Stimulated activated naive CD4-positive, alpha-beta T cell (primary cell): ENCODE measurements at places on chromosomes 7 and 10.

DNA sequence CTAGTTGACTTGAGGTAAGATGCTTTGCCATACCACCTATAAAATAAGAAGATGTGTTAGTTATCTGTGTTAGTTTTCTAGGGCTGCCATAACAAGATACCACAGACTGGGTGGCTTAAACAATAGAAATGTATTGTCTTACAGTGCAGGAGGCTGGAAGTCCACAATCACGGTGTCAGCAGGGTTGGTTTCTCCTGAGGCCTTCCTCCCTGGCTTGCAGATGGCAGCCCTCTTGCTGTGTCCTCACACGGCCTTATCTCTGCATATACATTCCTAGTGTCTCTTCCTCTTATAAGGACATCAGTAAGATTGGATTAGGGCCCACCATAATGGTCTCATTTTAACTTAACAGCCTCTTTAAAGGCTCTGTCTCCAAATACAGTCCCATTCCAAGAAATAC is 192.1 kb downstream of the GATA3 start:
- no peak for DNase-seq

DNA sequence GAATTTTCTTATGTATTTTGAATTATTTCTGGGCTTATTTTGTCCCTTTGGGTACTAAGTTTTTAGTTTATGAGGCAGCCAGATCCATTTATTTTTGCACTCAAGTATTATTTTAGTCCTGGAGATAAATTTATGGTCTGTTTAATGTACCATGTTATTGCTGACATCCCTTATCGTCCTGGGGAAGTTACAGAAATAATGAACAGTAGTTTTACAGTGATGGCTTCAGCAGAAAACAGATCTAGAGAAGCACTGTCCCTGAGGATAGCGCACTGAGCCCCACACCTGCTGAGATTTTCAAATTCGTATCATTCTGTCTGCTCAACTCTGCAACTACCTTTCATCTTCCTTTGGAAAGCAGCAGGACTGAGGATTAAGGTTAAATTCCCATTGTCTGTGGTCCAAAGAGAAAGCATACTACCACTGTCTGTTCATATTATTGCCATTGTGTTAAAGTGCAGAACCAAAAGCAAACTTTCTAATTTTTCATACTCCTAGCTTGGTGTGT is 168.3 kb downstream of the SNX13 start:
- DNase-seq, result no peak

DNA sequence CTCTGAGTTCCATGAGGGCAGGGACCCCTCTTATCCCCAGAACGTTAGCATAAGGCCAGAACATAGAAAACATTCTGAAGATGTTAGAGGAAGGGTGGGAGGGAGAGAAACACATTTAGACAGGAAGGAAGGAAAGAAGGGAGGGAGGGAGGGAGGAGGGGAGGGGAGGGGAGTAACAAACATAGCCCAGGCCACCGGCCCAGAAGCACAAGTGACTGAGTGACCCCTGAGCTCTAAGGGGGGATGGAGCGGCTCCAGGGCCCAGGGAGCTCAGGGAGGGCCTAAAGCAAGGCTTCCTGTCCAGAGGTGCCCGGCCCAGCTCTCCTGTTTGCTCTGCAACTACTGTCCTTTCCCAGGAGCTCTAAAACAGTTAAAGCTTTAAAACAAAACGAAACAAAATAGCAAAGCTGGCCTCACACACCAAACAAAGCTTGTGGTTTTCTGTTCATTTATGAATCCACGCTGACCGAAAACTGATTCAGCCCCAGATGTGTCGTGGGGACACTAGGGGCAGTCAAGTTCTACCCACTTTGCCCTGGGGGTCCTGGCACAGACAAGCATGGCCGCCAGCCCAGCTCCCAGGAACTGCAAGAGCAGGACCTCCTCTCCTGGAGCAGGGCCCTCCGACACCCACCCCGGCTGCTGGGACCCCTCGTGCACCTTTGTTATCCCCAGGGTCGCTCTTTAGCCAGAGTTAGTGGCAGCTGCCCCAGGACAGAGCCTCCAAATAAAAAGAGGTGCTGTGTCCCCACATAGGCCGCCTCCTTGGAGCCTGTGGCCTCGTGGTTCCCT is 496.2 kb upstream of the FOXK1 start:
- DNase-seq, result no peak

DNA sequence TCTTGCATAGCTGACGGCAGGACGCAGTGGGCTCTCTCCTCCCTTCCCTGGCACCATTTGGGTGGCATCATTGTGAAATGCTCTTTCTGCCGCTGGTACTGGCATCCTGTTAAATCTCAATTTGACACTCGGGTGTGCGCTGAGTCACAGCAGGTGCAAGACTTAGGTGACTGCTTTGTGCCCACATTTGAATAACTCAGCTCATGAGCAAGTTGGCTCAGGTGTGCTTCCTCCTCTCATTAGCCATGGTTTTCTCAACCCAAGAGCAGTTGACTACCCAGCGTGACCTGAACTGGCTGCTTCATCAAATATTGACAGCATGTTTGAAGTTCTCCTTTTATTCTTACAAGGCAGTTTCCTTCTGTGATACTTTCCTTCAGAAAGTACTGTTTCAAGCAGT is 24.6 kb upstream of the NFE2L3 start:
- no peak for DNase-seq

DNA sequence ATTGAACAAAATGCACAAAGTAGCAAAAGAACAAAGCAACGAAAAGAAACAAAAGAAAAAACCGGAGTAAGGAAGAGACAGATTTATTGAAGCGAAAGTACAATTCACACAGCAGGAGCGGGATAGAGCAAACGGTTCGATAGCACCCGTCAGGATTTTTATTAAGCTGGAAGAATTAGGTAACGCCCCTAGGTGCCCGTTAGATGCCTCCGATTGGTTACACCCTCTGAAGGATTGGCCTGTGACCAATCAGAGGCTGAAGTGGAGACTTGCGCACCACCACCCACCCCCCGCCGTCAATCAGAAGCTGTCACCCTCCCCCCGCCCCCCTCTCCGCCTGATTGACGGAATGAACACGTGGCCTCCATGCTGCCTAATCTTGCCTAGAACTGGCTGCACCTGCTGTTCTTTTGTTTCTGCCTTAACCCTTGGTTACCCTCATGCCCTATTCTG is 16.8 kb downstream of the OCM2 start:
- DNase-seq, result no peak

DNA sequence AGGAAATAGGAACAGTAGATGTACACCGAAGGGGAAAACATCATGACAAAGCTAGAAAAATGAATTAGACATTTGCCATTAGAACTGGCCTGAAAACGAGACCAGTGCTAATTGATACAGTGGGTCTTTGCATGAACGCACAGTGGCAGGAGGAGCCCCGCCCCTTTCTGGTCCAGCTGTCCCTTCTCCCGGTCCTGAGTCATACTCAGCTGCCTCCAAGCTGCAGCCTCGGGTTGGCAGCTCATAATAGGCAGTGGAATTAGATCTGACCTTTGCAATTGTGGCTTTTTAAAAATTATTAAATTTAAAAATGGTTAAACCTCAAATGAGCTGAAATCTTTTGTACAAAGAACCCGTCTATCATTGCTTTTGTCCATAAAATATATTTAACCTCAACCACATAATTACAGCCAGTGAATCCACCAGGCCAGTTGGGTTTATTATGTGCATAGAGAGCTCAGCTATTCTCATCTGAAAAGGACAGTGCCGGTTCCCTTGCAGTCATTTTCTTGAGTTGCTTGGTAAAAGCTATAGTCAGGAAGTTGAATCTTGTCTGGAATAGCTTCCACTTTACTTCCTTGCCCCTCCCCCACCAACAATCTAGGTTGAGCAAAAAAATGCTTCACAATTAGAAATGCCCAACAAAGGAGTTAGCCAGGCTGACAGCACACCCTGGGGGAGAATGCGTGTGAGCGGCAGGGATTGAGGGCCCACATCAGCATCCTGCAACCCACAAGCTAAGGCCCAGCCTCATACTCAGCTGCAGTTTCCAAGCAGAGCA is 147.1 kb downstream of the BUB3 start:
- DNase-seq, result no peak

DNA sequence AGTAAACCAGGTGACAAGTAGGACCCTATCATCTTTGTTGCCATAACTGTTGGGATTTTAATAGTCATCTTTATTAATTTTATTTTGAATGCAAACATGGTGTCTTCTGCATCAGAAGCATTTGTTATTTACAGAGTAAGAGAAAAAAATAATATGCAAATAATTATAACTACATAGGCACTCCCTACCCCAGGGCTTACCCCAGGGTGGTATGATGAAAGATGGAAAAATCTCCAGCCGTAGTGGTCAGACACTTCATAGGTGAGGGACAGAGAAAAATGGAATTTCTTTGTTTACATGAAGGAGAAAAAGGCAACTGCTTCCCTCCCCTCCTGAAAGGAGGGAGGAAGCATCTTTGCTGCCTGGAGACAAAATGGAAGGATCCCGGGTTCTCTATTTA is 29.7 kb downstream of the STOX1 start:
- no peak for DNase-seq

- DNase-seq, result no peak
Observed at GRCh38 chr10:124602646-124603365, 141.2 kb downstream of the LHPP start.

- no peak for DNase-seq
Observed at GRCh38 chr10:129386415-129387257, 80.4 kb upstream of the MGMT start.

DNA sequence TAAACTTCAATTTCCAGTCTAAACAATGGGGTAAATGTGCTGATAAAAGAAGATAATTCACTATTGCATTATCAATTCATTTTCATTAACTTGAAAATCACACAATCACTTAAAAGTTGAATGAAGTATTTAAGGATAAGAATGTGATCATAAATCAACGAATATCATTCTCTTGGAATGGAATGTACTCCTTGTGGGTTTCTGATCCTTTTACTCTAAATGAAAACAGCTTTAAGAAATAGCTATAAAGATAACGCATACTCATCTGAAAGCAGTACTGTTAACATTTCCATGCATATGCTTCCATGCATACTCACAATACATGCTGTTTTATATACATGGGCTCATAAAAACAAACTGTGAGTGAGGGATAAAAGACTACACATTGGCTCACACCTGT is 108.8 kb downstream of the ATE1 start:
- no peak for DNase-seq

DNA sequence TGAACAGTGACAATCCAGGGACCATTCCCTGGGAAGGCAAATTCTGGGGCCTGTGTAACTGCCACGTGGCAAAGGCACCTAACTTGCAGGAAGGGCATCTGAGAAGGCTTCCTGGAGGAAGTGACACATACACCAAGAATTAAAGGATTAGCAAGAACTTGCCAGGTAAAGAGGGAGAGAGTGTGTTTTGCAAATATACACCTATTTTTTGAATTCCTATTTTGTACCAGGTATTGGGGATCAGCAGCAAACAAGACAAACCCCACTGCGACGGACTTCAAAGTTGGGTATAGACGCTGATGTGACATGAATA is 206.5 kb upstream of the ZMIZ1 start:
- no peak for DNase-seq

DNA sequence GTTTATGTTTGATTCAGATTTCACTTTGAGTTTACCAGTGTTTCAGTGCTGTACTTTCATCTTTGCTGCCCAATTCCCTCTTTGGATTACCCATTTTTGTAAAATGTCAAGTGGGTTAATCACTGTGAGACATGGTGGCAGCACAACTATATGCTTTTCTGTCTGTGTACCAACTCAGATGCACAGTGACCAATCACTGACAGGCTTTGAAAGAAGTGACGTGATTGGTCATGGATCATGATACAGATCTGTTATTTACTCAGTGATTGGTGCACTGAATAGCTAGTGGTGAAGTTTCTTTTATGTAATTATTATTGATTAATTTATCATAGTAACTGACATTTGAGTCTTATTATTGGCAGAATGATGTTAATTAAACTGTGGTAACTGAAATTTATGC is 126.9 kb downstream of the SDK1 start:
- DNase-seq, result no peak

GRCh38 chr7:84783141-84783778 is 403.6 kb downstream of the SEMA3D start:
- no peak for DNase-seq

DNA sequence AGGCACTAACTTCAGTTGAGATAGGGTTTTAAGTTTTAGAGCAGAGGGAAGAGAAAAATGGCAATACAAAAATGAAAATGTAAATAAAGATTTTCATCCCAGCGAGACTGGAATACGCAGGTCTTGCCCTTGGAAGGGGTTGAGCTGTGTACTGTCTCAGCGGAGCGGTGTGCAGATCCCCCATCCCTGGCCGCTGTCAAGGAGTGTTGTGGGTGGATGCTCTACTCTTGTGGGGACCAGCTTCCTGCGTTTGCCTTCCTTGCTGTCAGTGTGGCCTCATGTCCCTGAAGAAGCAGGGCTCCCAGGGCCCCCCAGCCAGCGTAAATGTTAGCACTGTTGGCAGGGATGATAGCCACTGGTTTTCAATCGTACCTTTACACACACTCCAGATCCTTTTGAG is 249.7 kb upstream of the PITRM1 start:
- no peak for DNase-seq

- DNase-seq, result no peak
Observed at GRCh38 chr7:93218997-93219827, 7.1 kb downstream of the HEPACAM2 start.

- no peak for DNase-seq
Observed at GRCh38 chr7:1829111-1829510, 159.0 kb downstream of the ELFN1 start.

DNA sequence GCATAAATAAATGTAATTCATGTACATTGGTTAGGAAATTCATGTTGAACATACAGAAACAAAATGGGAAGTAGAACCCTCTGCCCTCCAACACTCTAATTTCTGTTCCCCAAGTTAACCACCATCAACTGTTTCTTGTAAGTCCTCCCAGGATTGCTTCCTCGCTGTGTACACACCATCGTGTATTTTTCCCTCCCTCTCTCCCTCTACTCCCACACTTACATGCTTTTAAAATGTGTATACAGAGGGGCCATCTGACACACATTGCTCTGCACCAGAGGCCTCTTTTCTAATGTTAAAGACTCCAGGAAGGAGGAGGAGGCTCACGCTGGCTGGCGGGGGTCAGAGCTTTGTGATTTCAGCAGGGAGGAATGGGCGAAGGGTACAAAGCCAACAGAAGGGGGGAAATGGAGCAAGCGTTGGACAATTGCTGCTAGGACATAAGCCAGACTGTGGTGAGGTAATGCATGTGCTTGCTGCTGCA is 1.9 kb upstream of the EPHA1 start:
- no peak for DNase-seq

DNA sequence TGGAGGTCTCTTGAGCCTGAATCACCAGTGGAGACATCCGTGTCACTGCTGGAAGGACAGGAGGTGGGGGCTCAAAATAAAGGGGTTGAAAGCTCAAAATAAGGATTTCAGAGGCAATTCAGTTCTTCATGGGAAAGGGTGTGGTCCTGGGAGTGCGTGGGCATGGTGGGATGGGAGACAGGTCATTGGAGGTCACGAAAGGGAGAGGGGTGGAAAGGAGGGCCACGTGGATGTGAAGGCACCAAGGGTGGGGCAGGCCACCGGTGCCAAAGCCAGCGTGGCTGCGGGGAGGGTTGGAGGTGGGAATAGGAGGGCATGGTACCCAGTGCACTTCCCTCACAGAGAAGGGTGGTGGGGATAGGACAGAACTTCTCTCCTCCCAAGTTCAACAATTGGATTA is 59.7 kb downstream of the HTR5A start:
- no peak for DNase-seq

- no peak for DNase-seq
Observed at GRCh38 chr7:13641714-13642113, 347.8 kb downstream of the ETV1 start.

GRCh38 chr7:155762655-155763054 is 49.6 kb downstream of the SHH start:
- no peak for DNase-seq

- DNase-seq, result no peak
Observed at GRCh38 chr7:105127179-105127578, 113.2 kb downstream of the KMT2E start.
